ENCODE measurements at places on chromosomes 16 and 17. TPM values are rescaled to one million over a fixed set of nuclear protein-coding genes. Genes with fewer than 3 reads are reported as not detected.

KRTAP2-2 gene
- total RNA-seq, result not detected

WRAP53 gene
- total RNA-seq, result 33.0 TPM

SHBG gene
- total RNA-seq, result 0.32 TPM

NOTUM gene
- total RNA-seq, result not detected

CLEC3A gene
- total RNA-seq, result not detected
